ENCODE measurements at places on chromosomes 3 and 15.
A peak's percentile ranks its signal among the peaks of the same experiment; 100 is the strongest.

DNA sequence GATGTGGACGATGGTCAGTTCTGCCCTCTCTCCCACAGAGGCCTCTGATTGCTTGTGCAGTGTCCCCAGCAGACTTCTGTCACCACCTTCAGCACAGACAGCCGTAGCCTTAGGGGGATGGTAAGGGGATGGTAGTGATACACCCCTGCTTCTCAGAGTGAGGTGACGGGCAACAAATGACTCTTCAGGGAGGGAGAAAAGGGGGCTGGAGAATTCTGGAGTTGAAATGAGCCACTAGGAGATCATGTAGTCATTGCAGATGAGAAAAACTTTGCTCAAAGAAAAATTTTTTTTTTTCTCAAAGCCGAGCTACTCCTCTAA is 29.6 kb upstream of the TIMP4 start:
- peak; percentile 90 for DNase-seq

- no peak for DNase-seq
These were observed at the start of gene GATM for GRCh38 chr15:45378149-45378912. TSS of gene GATM (minus strand) at chr15:45378544. CDS start at chr15:45378453, 91 bp downstream.

- DNase-seq = no peak
These were observed 124.9 kb downstream of the IGSF11 start for GRCh38 chr3:118909763-118910162.

- no peak for DNase-seq
These were observed 70.2 kb upstream of the MITF start for GRCh38 chr3:69669070-69669469.

DNA sequence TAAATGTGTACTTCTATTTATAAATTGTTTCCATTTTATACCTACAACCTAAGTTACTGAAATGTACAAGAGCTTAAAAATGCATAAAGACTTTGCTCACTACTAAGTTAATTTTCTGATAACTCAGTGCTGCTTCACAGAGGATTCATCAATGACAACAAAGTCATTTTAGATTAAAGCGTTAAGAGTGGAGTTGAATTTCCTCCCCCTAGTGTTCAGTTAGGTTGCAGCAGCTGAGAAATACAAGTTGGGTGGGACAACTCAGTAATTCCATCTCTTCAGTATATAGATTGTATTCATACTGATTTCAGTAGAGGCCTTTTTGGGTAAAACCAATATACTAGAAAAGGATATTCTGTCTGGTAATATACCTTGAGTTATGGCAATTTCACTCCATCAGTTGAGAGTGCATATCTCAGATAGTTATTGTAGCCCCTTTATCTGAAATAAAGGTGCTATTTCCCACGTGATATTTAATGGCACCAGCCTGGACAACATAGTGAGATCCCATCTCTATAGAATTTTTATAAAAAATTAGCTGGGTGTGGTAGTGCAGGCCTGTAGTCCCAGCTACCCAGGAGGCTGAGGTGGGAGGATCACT is 6.9 kb upstream of the RPL35A start:
- DNase-seq = no peak

- peak; percentile 79 for DNase-seq
These were observed 1.8 kb upstream of the ZBTB38 start for GRCh38 chr3:141366285-141367037.

DNA sequence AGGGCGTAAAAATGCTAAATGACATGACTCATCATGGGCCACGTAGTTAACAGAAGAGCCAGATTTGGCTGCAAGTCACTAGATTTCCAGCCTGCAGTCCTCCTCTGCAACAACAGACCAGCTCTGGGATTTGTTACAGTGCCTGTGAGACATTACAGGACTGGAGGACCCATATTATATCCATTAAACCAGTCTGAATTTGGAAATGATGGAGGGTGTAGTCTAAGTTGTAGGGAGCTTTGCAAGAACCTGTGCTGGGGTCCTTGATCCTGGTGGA is 10.8 kb downstream of the ZNF774 start:
- DNase-seq = no peak
